AG10803 (cell line): ENCODE measurements at places on chromosomes 1 and 21.

DNA sequence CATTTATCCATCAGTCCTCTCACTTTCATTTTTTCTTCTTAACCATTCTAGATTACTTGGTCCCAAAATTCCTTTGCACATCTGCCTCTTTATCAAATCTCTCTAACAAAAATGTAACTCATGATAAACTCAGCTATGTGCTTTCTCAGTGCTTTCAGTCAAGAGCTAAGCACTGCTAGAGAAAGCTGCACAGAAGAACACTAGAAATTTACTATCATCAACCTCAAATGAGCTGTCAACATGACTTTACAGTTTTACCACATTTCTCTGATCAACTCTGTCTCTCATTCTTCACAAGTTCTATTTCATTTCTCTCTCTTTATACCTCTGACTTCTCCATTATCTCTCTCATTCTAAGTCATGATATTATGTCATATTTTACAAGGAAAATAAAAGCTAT, 54.2 kb upstream of the PRKACB start:
- no peak for DNase-seq

DNA sequence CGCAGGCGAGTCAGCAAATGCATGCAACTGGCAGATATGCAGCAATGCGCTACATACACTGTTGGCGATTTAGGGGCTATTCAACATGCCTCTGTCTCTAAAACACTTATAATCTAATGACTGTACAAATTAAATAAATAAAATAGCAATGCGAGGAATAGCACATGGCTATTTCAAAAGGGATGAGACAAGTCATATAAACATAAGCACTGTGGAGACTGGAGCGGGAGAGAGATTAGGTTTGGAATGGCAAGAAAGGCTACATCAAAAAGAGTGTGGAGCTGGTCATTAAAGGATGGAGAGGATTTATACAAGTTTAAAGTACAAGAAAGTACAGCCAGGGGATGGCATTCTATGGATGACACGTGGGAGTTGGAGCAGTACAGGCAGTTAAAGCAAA, 523.5 kb upstream of the CAMK1G start:
- DNase-seq = no peak

DNA sequence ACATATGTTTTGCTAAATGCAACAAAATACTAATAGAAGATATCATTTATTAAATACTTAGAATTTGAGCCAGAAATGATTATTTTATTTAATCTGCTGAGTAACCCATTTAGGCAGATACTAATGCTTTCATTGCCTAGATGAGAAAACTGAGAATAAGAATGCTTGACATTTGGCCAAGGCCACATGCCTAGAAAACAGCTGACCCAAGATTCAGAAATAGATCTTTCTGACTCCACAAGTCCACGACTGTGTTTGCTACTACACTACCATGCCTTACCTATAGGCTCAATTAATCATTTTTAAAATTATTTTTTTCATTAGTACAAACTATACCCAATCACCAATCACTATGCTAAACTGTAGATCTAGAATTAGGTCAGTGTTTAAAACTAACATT, 129.7 kb downstream of the ATP1B1 start:
- DNase-seq = peak; percentile 46

GRCh38 chr1:184820218-184820750, 65.6 kb upstream of the EDEM3 start:
- no peak for DNase-seq

DNA sequence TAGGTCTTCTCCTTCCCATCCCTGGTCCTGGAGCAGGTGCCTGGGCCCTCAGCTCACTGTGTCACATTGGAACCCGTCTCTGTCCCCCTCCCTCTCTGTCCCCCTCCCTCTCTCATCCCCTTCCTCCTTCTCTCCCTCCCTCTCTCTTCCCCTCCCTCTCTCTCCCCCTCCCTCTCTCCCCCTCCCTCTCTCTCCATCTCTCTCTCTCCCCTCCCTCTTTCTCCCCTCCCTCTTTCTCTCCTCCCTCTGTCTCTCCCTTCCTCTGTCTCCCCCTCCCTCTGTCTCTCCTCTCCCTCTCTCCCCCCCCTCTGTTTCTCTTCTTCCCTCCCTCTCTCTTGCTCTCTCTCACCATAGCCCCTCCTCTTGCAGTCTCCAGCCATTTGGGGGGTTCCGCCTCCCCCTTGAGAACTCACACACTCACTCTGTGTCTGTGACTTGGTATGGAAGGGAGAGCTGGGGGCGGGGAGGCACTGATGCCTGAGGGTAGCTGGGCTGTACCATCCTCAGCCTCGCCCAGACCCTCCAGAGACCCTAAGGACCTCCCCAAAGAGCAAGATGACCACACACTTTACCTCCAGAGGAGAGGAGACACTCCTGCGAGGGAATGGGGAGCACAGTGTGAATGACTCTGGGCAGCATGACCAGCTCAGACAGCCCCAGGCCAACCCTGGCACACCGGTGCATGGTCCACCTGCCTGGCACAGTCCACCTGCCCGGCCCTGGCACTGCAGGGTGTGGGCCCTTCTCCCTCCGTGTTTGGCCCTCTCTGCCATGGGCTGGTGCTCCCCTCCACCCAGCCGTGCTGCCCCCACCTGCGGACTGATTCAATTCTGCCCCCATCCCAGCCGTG, 102.8 kb upstream of the ARHGEF16 start:
- DNase-seq = no peak

- no peak for DNase-seq
Observed at GRCh38 chr1:156486421-156487344, 13.9 kb downstream of the MEF2D start.

- DNase-seq = no peak
Observed at GRCh38 chr1:215418876-215419447, 148.1 kb upstream of the KCTD3 start.

DNA sequence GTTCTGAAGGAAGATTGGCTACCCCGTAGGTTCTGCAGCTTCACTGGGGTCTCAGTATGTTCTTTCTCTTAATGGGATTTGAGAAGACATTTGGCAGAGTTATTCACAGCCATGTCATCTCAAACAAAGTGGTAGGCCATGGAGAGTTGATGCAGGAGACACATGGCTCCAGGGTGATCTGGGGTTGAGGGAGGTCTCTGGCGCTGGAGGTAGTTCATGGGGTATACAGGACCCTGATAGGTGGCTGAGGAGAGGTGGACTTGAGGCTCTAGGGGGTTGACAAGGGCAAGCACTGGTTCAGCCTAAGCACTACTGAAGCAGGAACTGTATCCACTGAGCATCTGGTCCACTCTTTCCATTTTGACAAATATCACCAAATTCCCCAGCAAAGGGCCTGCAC, 100.4 kb downstream of the C1orf94 start:
- DNase-seq = no peak
